ENCODE measurements at places on chromosomes 11 and 22.

DNA sequence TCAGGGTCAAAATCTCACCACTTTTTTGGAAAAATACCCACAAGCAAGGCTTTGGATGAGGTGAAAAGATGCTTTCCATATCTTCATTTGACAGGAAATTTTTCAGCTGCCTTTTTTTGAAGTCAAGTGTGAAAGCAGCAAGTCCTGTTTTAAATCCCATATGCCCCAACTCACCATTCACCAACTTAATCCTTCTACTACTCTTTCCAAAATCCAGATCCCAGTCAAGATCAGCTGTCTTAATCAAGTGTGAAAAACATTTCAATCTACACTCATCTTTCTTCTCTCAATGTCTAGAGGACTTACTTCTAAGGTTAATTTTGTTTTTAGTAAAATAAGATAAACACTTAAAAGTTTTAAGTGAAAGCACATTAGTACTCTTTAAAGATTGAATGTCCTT lies 128.4 kb upstream of the CEP126 start:
- DNase-seq, result no peak

- no peak for DNase-seq
These were observed 83.9 kb downstream of the RRAS2 start for GRCh38 chr11:14275076-14275475.

DNA sequence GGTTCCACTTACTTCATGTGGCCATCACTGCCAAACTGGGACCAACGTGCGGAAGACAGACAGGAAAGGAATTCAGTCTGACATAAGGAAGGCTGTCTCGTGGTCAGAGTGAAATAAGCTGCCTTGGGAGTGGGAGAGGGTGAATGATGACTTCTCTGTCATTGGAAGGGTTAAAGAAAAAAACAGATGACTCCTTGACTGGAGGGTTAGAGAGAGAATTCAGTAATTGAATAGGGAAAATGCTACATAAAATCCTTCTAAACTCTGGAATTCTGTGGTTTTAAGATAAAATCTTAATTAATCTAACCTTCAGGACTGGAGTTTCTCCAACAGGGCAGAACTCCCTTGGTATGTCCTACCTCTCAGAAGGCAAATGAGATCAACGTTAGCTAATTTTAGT lies 33.8 kb downstream of the RAB30 start:
- DNase-seq, result no peak

DNA sequence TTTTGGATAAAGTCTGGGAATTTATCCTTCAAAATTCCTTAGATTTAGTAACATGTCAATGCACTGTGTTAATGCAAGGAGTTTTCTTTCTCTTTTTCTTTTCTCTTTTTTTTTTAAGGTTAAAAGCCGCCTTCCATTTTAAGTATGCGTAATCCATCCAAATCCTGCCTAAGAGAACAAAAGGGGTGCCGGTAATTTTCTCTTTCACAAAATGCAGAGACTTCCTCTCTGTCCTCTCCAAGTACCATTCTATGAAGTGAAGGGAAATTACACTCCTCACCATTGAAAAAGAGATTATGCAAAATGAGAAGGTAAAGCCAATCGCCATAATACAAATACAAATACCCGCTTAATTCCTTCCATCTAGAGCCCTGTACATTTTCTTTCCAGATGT lies 273.8 kb downstream of the BLID start:
- no peak for DNase-seq

GRCh38 chr22:30908051-30908461 lies 60.5 kb downstream of the MORC2 start:
- no peak for DNase-seq

GRCh38 chr22:29433856-29434255 lies 4.5 kb upstream of the RFPL1 start:
- DNase-seq, result no peak

DNA sequence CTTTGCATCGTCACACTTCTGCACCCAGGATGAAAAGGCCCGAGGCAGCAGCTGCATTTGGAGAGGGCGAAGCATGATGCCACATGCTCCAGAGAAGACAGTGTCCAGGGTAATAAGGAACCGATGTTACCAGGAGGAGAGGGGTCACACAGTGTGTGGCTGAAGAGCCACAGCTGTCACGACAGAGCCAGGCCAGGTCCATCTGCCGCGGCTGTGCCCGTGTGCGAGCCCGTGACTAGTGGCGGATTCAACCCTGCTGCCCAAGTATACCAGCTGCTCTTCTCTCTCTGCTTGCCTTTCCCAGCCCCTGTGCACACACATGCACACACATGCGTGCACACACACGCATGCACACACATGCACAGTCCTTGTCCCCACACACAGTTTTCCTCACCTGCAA lies 1432.5 kb downstream of the BRD1 start:
- DNase-seq, result no peak

- DNase-seq, result no peak
These were observed 36.6 kb downstream of the TMEM45B start for GRCh38 chr11:129852125-129852740.

- DNase-seq, result no peak
These were observed 1.1 kb downstream of the HMGXB4 start for GRCh38 chr22:35258191-35258988.

DNA sequence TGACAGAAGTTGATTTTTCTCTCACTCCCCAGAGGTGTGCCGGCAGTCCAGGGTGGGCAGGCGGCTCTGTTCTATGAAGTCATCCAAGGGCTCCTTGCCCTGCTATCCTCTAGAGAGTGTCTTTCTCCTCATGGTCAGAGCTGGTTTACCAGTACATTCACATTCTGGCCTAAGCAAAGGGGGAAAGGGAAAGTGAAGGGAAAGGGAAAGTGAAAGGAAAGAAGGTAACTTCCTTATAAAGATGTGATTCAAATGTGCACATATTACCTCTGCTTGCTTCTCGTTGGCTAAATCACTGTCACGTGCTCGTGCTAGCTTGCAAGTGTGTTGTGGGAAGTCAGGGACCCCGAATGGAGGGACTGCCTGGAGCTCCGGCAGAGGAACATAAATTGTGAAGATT lies 2.9 kb upstream of the HTATIP2 start:
- peak; percentile 15 for DNase-seq

DNA sequence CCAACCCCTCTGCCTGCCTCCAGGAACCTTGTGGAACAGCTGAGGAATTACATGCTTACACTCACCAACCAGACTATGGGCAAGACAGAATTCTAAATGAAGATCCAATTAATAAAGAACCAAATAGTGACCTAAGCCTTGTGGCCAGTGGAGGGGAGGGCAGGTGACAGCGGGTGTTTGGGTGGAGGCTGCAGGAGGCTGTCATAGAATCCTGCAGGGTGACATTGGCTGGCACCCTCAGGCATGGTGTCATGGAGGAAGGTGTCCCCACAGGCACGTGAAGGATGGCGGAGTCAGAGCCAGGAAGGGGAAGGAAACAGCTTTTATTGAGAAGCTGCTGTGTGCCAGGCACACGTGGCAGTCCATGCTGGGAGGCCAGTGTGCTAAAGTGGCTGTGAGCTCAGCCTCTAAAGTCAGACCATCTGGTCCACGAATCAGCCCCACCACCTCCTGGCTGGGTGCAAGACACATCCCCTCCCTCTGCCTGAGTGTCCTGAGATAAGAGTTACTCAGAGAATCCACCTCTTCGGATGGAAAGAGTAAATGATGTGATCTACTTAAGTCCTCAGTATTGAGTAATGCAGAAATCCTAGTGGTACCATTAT lies 8.7 kb downstream of the MYO18B start:
- no peak for DNase-seq

DNA sequence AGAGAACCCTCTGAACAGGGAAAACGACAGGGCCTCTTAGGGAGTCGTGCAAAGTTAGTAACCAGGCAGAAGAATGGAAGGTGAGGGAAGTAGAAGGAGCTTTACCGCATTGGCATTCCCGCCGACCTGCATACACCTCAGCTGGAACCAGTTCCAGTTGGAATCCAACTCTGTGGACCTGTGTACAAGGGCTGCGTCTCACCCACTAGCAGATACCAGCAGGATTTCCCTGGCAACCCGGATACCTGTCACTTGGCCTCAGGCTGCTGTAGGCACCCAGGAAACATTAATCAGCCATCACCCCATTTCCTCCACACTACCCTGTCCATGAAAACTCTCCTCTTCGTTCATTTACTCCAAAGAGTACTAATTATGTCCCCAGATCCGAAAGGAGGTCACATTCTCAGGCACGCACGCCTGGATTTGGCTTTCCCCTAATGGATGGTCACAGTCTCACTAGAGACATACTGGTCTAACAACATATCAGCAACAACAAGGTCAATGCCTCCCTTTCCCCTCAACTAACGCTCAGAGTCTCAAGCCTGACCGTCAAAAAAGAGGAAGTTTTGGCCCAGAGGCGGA lies 842 bp downstream of the ARFGAP2 start:
- no peak for DNase-seq

- no peak for DNase-seq
These were observed 52.8 kb downstream of the AHNAK start for GRCh38 chr11:62493801-62494200.

- DNase-seq, result no peak
These were observed 17.3 kb downstream of the RPL27A start for GRCh38 chr11:8699903-8700302.

DNA sequence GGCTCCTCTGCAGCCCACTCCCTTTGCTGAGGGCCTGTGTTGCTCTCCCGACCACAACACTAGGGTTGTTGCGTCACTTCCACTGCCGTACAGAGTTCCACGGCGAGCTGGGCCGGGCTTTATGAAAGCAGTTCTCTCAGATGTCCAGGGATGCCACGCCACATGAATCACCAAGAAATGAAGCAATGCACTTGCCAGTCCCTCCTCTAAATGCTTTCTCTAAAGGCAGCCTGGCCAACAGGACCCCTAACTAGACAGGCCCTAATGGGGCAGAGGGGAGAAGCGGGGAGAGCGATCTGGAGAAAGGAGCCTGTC lies 188.7 kb downstream of the CTTN start:
- DNase-seq, result no peak

GRCh38 chr11:118252688-118253087 lies 523 bp upstream of the MPZL3 start:
- DNase-seq, result no peak

DNA sequence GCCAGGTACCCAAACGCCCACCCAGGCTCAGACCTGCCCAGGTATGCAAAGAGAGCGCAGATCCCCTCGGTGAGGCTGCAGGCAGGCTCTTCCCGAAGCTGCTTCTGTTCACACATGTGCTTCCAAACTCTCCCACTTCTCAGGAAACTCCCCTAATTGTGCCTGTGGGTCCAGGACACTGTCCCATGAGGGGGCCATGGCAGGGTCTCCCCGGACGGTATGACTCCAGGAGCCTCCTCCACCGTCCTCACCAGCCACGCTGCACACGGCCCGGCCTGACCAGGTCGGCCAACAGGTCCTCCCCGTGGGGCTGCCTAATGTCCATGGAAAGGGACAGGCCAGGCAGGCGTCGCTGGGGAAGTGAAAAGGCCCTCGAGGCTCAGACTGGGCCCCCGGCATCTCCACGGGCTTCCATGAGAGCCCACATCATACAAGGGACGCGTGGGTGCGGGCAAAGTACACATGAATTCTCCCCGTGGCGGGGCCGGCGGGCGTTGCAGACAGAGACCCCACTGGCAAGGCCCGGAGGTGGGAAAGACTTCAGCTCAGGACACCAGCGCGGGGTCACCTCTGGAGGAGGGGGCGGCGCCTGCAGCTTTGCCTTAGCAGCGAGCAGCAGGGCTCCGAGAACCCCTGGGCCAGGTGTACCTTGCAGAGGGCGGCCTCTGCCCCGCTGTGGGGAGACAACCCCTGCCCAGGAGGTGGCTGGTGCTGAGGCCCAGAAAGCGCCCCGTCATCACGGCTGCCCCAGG lies 526.1 kb downstream of the BRD1 start:
- no peak for DNase-seq

GRCh38 chr11:34825670-34826383 lies 90.4 kb downstream of the APIP start:
- DNase-seq, result no peak

DNA sequence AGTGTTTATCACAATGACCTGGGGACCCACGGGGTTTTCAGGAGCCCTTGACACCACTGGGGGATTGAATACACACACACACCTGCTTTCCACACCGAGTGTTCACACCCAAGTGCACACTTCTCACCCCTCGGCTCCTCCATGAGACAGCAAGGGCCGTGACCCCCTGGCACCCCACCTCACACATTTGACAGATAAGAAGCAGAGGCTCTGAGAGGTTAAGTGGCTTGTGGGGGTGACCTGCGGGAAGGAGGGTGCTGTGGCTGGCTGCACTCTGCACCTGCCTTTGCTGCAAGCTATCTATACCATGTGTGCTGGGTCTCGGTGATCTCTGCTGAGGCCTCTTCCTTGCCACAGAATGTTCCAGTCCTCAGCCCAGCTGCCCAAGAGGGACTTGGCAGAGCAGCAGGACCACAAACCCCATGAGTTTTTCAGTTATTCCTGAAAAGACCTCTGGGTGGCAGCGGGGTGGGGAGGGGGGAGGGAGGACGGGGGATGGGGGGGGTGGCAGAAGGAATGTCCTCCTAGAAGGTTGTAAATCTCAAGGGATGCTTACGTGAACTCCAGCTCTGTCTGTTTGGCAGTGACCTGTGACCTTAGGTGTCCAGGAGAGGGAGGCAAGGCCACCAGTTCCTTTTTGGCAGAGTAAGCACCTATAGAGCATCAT lies 47.9 kb upstream of the RFPL3 start:
- no peak for DNase-seq

- no peak for DNase-seq
These were observed 69.9 kb downstream of the RSF1 start for GRCh38 chr11:77750394-77751156.

DNA sequence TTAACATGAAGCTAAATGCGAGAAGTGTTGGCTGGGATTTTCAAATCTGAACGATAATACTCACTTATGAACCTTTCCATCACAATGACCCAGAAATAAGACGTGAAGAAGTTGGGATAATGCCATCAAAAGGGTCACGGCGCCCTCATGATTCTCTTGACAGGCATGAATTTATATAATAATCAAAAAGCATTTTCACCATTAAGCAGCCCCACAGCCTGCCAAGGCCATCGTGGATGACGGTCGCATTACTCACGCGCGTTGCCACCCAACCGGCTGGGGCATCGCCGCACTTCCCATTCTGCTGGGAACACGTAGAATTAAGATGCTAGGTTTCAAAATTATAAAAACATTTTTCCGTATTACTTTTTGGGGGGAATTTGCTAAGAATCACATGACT lies 18.9 kb upstream of the GAL start:
- DNase-seq, result no peak

DNA sequence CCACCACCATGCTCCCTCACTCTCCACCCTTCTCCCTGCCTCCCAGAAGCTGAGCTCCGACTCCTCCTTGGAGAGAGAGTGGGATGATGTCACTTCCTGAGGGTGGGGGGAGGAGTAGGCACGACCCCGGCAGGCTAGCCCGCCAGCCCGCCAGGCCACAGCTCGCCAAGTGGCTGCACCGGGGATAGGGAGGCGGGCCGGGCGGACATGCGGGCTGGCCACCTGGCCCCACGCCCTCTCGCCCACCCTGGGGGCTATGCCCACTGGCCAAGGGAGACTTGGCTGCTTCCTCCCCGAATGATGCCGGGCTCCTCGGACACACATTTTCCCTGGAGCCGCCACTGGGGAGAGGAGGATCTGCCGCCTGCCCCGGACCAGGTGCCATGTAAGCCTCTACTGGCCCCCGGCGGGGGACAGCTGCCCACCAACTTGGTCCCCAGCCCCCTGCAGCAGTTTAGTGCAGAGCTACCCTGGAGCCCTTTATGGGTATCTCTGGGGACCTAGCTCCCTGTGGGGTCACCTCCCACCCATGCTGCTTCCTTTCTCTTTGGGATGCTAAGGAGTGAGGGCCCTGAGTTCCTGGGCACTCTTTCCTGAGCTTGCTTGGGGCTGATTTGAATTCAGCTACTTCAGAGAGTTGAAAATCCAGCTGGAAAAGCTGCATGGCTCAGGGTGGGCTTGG lies 33.7 kb upstream of the MYRF start:
- DNase-seq, result no peak

Measured in effector CD4-positive, alpha-beta T cell (primary cell).